LNCaP clone FGC (cell line): ENCODE measurements at places on chromosomes 3 and 15.

- DNase-seq = no peak
Observed at GRCh38 chr3:146177519-146177918, 16.5 kb upstream of the PLOD2 start.

- no peak for DNase-seq
Observed at GRCh38 chr3:126932188-126932931, 50.6 kb upstream of the PLXNA1 start.

GRCh38 chr3:53174346-53175250, 13.6 kb downstream of the PRKCD start:
- no peak for DNase-seq

DNA sequence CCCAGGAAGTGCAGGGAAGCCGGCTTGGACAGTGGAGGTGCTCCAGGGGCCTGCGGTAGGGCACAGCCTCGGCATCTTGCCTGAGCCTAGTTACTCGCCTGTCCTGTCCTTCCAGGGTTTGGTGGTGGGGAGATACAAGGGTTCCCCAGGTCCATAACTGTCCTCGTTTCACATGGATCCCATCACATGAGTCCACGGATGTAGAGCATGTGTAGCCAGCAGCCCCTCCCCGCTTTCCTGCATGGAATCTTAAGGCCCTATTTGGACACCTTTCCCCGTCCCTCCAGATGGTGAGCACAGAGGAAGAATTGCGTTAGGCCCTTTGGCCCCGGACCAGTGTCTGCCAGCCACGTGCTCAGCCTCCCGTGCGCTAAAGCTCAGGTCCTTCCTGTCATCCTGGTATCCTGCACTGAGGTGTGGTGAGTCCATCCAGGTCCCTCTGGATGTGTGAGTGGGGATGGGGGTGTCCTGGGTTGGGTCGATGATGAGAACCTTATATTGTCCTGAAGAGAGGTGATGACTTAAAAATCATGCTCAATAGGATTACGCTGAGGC, 230.4 kb downstream of the SNRPN start:
- no peak for DNase-seq
